ENCODE measurements at places on chromosomes 16 and 17. TPM values are rescaled to one million over a fixed set of nuclear protein-coding genes. Genes with fewer than 3 reads are reported as not detected.

Gene ADGRG1
- under 0.01 TPM for total RNA-seq

Gene MYH1
- not detected for total RNA-seq

Gene PPL
- total RNA-seq: 0.18 TPM

Gene KCNG4
- total RNA-seq: not detected

Gene SLFN12
- 24.6 TPM for total RNA-seq

Data from myometrial cell (primary cell).